RKO (cell line): ENCODE measurements at places on chromosomes 11 and 22.

DNA sequence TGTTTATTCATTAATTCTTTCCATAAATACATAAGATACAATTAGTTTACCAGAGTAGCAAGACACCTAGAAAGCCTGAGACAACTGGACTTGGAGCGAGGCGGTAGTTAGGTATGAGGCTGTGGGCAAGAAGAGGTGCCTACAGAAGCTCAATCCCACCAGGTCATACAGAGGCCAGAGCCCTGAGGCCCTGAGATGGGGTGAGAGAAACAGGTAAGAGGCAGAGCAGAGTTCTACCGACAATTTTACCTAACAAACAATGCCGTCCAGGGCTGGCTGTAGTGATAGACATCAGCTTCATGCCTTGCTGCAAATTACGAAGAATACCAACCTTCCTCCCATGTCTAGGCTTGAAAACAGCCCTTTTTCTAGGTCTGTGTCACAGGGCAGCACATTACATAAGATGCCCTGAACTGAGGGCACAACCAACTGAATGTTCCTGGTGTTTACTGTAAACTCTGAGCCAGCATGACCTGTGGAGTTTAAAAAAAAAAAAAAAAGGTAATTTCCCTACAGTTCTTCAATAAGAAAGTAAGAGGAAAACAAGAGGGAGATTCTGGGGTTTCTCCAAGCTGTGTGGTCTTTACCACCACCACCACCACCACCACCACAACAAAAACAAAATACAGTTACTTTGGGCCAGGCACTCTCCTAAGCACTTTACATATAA lies 105.8 kb downstream of the GAB2 start:
- no peak for DNase-seq

GRCh38 chr11:78406568-78407196 lies 10.9 kb downstream of the GAB2 start:
- no peak for DNase-seq

GRCh38 chr22:37212174-37212906 lies at the start of gene SSTR3:
SSTR3 (minus strand) TSS chr22:37212477; CDS start chr22:37207803, 4,674 bp downstream.
- no peak for DNase-seq

GRCh38 chr11:60389279-60389910 lies 6.9 kb upstream of the MS4A14 start:
- no peak for DNase-seq

- no peak for DNase-seq
These were observed 24.9 kb downstream of the ART5 start for GRCh38 chr11:3616721-3617460.
